ENCODE measurements at places on chromosomes 13 and 19.

- DNase-seq, result no peak
These were observed 683.8 kb upstream of the ATXN8OS start for GRCh38 chr13:69423844-69424243.

GRCh38 chr19:3073159-3073563 lies 10.9 kb upstream of the TLE5 start:
- no peak for DNase-seq

- DNase-seq, result no peak
These were observed 1.7 kb downstream of the HIF3A start for GRCh38 chr19:46298479-46299003.

DNA sequence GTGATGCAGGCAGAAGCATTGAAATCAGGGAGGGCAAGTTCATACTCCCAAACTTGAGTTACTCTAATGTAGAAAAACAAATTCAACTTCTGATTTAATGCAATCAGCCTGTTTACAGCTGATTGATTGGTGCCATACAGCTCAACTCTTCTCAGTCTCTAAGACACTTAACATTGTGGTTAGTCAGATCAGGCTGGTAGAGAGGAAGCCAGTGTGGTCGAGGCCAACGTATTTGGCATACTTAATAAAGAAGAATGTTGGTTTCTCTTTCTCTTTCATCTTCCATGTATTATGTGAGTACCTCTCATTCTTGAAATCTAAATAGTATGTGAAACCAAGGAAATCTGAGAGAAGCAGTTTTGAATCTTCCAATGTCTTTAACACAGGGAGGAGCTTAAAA lies 255.0 kb upstream of the SLITRK1 start:
- DNase-seq, result peak; percentile 21

- DNase-seq, result no peak
These were observed 170.3 kb upstream of the ARGLU1 start for GRCh38 chr13:106738186-106738678.

GRCh38 chr19:34366738-34367623 lies 2.0 kb downstream of the GPI start:
- DNase-seq, result no peak

- DNase-seq, result no peak
These were observed 17.0 kb downstream of the EPS8L1 start for GRCh38 chr19:55092423-55093318.

DNA sequence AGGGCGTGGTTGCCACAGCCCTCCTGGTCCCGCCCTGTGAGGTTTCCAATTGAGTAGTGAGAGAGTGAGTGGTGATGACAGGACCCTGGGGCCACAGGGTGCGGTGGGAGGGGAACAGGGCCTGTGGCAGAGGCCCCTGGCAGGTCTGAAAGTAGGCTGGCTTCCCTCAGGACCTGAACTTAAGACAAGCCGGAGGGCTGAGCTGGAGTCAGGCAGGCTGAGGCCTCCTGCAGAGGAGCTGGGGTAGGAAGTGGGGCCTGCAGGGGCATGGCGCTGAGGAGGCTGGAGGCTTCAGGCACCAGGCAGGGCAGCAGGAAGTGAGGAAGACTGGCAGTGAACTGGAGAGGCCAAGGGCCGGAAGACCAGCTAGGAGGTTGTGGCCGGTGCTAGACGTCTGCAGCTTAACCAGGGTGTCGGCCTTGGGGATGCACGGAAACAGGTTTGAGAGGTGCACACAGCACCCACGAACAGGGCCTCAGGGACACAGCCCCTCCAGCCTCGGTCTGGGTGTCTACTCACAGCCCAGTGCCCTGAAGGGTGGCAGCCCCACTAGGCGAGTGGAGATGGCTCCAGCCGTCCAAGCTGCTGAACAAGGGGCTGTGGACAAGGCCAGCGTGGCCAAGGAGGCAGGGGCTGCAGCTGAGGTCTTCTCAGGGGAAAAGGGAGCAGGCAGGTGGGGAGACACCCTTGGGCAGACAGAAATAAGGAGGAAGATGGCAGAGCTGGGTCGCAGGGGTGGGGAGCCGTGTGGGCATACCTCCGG lies 17.8 kb downstream of the POP4 start:
- DNase-seq, result no peak

All from stimulated activated CD8-positive, alpha-beta memory T cell treated with anti-CD3 and anti-CD28 coated beads, Interleukin-4, amount 100 ng/mL, for 1 hour (primary cell).